ENCODE measurements at places on chromosomes 11 and 22. TPM values are rescaled to one million over a fixed set of nuclear protein-coding genes. Genes with fewer than 3 reads are reported as not detected.

Gene TEX12
- total RNA-seq: 0.20 TPM

Gene LARGE2
- total RNA-seq: not detected

Gene CALCA
- total RNA-seq: not detected

Gene GLYAT
- not detected for total RNA-seq

Gene TTC36
- 1.3 TPM for total RNA-seq

Gene INS
- not detected for total RNA-seq

Gene OR52M1
- not detected for total RNA-seq

Gene ARAP1
- total RNA-seq: 160 TPM

Gene YPEL1
- 1.2 TPM for total RNA-seq

Gene OR5P2
- not detected for total RNA-seq

Gene NFAM1
- total RNA-seq: 0.07 TPM

Gene HDHD5
- 27.9 TPM for total RNA-seq

Gene LSP1
- total RNA-seq: 0.66 TPM

Gene FJX1
- 52.1 TPM for total RNA-seq

Gene CDCA5
- 1.6 TPM for total RNA-seq

Gene BIRC3
- total RNA-seq: 2.5 TPM

Gene EMID1
- total RNA-seq: not detected
